Activated naive CD4-positive, alpha-beta T cell treated with anti-CD3 and anti-CD28 coated beads for 36 hours (primary cell): ENCODE measurements at places on chromosomes 13 and 19. TPM values are rescaled to one million over a fixed set of nuclear protein-coding genes. Genes with fewer than 3 reads are reported as not detected.

GET3 gene
- 47.7 TPM for total RNA-seq

DNA sequence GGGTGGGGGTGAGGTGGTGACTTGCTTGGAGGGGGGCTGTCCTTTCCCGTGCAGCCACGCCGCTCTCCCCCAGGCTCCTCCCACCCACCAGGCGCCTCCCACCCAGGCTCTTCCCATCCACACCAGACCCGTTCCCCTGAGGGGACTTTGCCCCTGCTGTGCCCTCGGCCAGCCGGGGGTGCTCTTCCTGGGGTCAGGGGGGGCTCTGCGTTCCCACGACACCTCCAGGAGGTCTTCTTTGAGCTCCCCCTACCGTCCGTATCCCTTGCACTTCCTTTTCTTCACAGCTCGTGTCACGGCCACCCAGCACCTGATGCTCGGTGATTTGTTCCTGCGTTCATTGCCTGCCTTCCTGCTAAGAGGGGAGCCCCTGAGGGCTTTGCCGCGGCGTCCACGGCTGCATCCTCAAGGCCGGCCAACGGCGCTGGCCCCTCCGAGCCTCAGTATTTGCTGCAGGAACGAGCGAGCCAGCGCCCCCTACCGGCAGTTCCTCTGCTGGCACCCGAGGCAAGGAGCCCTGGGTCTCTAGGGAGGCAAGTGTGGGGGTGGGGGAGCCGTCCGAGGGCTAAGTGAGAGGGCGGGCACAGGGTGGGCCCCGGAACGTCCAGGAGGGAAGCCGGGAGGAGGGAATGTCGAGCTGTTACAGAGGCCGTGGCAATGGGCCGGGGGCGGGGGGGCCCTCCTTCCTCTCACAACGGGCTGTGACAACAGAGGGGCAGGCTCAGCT lies 11.8 kb downstream of the LRRC4B start:
- DNase-seq: peak; percentile 88

- peak; percentile 29 for DNase-seq
These were observed 630 bp downstream of the NUCB1 start for GRCh38 chr19:48900477-48901406.

- no peak for DNase-seq
These were observed 473.0 kb upstream of the SLC10A2 start for GRCh38 chr13:103539265-103539664.
